ENCODE measurements at places on chromosomes 7 and 10. TPM values are rescaled to one million over a fixed set of nuclear protein-coding genes. Genes with fewer than 3 reads are reported as not detected.
A peak's percentile ranks its signal among the peaks of the same experiment; 100 is the strongest.

GRCh38 chr10:106520698-106521097, 643.8 kb downstream of the SORCS1 start:
- no peak for DNase-seq
- H3K36me3 ChIP-seq: no peaks in the 10 kb centered on the region
- no peaks in the 10 kb centered on the region for H3K27me3 ChIP-seq

DNA sequence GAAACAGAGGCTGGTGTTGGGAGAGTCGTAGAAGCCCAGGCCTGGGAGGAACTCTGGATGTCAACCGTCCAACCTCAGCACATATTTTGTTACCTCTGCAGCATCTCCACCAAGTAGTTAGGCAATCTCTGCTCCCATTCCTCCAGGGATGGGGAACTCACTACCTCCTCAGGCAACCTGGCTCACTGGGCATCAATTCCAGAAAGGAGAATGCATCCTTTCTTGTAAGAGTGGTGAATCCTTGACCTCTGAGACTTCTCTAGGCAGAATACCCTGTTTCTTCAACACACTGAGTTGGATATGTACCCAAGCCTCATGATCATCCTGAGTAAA, 136.7 kb upstream of the ZMIZ1 start:
- H3K27me3 ChIP-seq: no peaks in the 10 kb centered on the region
- H3K36me3 ChIP-seq: no peaks in the 10 kb centered on the region
- no peak overlapping the region for H3K27ac ChIP-seq
- H3K4me1 ChIP-seq: no peaks in the 10 kb centered on the region
- no peak overlapping the region for H3K4me3 ChIP-seq

- H3K27me3 ChIP-seq: no peaks in the 10 kb centered on the region
- H3K27ac ChIP-seq: no peak overlapping the region
- no peaks in the 10 kb centered on the region for H3K36me3 ChIP-seq
- H3K4me1 ChIP-seq: no peaks in the 10 kb centered on the region
Measured at GRCh38 chr7:11193131-11193867, 219.6 kb downstream of the PHF14 start.

DNA sequence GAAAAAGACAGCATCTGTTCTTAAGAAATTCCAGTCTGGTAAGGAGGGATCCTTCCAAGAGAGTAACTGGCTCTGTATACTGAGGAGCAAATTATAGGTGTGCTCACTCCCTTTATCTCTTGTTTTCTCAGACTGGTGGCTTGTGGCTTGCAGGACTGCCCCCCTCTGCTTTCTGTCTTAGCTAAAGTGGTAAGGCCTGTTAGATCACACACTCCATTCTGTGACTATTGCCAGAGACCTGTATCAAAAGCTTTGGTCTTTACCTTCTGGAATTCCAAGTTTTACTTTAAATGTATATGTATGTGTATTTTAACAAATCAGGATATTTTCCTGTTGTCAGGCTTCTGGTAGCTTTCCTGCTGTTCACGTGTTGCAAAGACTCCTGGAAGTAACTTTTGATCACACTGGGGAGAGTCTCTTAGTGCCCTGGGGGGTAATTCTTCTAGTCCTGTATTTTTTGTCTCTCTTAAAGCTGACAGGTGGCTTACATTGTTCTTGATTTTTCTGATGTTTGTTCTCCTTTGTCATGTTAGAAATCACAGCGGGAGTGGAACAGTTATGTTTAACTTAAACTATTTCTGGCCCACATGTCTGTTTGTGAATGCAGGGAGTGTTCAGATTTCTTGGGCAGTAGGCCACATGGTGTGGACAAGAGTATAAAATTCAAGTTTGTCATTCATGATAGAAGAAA, 99.0 kb downstream of the PLPP4 start:
- H3K27me3 ChIP-seq: no peaks in the 10 kb centered on the region
- no peak for DNase-seq
- no peaks in the 10 kb centered on the region for H3K4me1 ChIP-seq
- H3K27ac ChIP-seq: no peak overlapping the region

GRCh38 chr10:31618541-31619291, 299.7 kb downstream of the ZEB1 start:
- no peaks in the 10 kb centered on the region for H3K27me3 ChIP-seq
- no peaks in the 10 kb centered on the region for H3K36me3 ChIP-seq
- no peak overlapping the region for H3K27ac ChIP-seq
- no peak overlapping the region for H3K4me3 ChIP-seq
- H3K4me1 ChIP-seq: no peaks in the 10 kb centered on the region
- no peak for DNase-seq

DNA sequence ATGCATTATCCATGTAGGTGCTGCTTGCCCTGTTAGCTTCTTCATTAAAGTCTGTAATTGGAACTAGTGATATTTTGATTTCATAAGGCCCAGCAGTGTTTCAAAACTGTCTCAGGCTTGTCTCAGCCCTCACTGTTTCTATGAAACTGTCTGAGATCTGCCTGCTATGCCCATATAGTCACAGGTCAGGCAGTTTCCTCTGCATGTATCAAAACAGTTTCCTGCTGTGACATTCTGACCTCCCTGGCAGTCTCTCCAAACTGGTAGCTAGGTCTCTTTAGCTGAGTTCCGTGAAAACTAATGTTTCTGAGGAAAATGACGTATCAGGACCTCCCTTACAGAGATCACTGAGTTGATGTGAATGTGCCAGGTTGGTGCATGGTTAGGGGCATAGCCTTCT, 18.9 kb upstream of the SEMA3D start:
- H3K36me3 ChIP-seq: no peaks in the 10 kb centered on the region
- no peaks in the 10 kb centered on the region for H3K27me3 ChIP-seq
- H3K4me3 ChIP-seq: no peak overlapping the region
- H3K4me1 ChIP-seq: no peaks in the 10 kb centered on the region

Gene CCAR1
- 86.6 TPM for total RNA-seq

DNA sequence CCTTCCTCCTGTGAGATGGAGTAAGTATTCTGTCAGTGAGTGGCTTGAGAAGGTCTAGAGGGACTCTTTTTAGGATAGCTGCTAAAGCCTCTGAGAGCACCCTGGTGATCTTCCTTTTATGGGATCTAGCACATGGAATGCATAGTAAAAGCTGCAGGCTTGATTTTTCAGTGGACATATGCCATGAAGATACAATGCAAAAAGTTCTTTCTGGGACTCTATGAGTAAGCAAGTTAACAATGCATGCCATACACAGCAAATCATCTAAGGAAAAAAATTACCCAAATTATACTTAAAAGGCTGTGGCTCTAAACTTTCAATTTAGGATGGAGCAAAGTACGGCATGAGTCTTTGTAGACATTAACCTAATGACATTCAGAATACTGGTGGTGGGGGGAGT, 154.5 kb downstream of the SGMS1 start:
- H3K27me3 ChIP-seq: no peaks in the 10 kb centered on the region
- H3K4me1 ChIP-seq: peaks cover 43% of the 10 kb centered on the region
- H3K27ac ChIP-seq: no peak overlapping the region
- no peaks in the 10 kb centered on the region for H3K36me3 ChIP-seq

- no peaks in the 10 kb centered on the region for H3K4me1 ChIP-seq
- no peak overlapping the region for H3K4me3 ChIP-seq
- no peak overlapping the region for H3K27ac ChIP-seq
- no peaks in the 10 kb centered on the region for H3K36me3 ChIP-seq
Measured at GRCh38 chr10:3323865-3324498, 151.4 kb upstream of the PITRM1 start.

GRCh38 chr7:45359776-45360175, 202.2 kb downstream of the RAMP3 start:
- H3K36me3 ChIP-seq: no peaks in the 10 kb centered on the region
- peaks cover 3% of the 10 kb centered on the region for H3K27me3 ChIP-seq
- no peak overlapping the region for H3K27ac ChIP-seq
- no peaks in the 10 kb centered on the region for H3K4me1 ChIP-seq

DNA sequence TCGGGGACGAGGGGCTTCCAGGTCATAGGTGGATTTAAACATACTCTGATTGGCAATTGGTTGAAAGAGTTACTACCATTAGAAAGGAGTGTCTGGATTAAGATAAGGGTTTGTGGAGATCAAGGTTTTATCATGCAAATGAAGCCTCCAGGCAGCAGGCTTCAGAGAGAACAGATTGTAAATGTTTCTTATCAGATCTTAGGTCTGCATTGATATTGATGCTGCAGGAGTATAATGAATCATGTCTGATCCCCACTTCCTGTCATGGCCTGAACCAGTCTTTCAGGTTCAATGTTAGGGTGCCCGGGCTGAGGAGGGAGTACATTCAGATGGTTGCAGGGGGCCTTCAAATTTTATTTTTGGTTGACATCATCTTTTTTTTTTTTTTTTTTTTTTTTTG, 51.4 kb downstream of the SH3PXD2A start:
- H3K27me3 ChIP-seq: no peaks in the 10 kb centered on the region
- H3K4me1 ChIP-seq: peaks cover 32% of the 10 kb centered on the region
- peak; percentile 40 for DNase-seq
- no peak overlapping the region for H3K4me3 ChIP-seq

Gene ING3
- total RNA-seq: 49.3 TPM

DNA sequence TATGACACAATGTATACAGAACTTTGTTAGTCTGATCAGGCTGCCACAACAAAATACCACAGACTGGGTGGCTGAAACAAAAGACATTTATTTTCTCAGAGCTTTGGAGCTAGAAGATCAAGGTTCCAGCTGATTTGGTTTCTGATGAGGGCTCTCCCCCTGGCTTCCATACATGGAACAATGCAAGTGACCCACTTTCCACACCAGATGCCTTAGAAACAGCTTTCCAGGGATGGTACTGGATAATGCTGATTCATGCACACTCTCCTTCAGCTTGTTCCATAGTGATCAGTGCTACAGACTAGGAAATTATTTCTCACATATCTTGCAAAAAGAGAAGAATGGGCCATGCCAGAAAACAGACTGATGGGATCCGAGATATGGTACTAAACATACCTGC, 1274.9 kb upstream of the SORCS1 start:
- no peaks in the 10 kb centered on the region for H3K27me3 ChIP-seq
- no peaks in the 10 kb centered on the region for H3K4me1 ChIP-seq
- H3K4me3 ChIP-seq: no peak overlapping the region
- no peaks in the 10 kb centered on the region for H3K36me3 ChIP-seq
- H3K27ac ChIP-seq: no peak overlapping the region
- no peak for DNase-seq

All from CD4-positive, CD25-positive, alpha-beta regulatory T cell (primary cell).